Dermis microvascular lymphatic vessel endothelial cell (primary cell): ENCODE measurements at places on chromosomes 6 and 20. TPM values are rescaled to one million over a fixed set of nuclear protein-coding genes. Genes with fewer than 3 reads are reported as not detected.

KIF6 gene
- total RNA-seq: 0.13 and 0.38 TPM in 2 replicates

KIAA0408 gene
- not detected in 2 replicates for total RNA-seq

ZNF311 gene
- under 0.01 and 0.13 TPM in 2 replicates for total RNA-seq

TMEM200A gene
- under 0.01 TPM in 2 replicates for total RNA-seq

NMBR gene
- not detected in 2 replicates for total RNA-seq

DSP gene
- total RNA-seq: 42.4 and 88.0 TPM in 2 replicates

CEBPB gene
- 12.6 and 23.5 TPM in 2 replicates for total RNA-seq

MAS1 gene
- total RNA-seq: not detected in 2 replicates

KCNG1 gene
- total RNA-seq: 1.9 and 2.3 TPM in 2 replicates

MAK gene
- not detected in 2 replicates for total RNA-seq

SLC24A3 gene
- under 0.01 and 1.0 TPM in 2 replicates for total RNA-seq

BANF2 gene
- not detected in 2 replicates for total RNA-seq

- DNase-seq: peak; percentile 79
Observed at GRCh38 chr20:23340524-23340923, 10.1 kb upstream of the NXT1 start.

GRCh38 chr6:166969390-166970002, 13.1 kb upstream of the RNASET2 start:
- no peak for DNase-seq

DNA sequence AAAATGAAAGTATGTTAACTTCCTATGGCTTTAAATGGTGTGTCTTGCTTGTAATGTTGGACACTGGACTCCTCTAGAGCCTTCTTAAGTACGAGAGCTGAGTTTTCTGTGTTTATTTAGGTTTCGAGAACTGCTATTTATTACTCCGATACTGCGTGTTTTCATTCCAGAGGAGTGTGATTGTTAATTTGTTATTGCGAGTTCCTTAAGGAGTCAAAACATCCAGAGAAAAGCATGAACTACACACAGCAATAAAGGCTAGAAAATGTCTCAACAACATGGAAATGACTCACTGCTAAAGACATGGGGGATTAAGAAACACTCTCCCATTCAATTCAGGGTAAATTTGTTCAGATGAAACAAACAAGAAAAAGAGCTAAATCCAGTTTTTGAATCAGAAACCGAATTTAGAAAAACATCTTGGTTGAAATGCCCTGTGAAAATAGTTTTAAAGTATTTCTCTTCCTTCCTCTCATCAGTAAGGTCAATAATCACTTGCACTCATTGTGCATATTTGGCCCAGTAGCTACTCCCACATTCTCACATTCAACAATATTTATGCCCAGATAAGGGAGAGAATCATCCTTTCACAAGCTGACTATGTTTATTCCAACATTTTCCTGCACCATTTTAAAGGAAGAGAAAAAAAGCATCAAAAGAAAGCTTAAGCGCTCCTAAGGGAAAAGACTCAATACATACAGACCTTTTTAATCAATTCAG, 36.0 kb downstream of the ATXN1 start:
- peak; percentile 89 for DNase-seq

DNA sequence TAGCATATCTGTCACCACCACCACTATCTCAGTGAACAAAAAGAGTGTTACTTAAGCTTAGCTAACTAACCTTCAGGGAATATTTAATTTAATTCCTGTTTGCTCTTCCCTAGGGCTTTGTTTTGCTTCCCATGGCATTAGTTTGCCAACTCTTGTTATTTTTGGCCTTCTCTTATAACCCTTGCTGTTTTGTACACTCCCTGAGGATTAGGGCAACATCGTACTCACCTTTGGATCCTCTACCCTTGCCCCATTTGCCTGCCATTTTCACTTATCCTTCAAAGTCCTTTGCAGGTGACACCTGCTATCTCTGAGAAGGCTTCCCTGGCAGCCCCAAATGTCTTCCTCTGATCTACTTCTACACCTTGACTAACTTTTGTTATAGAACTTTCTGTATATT, 23.7 kb downstream of the ACOT13 start:
- no peak for DNase-seq

DNA sequence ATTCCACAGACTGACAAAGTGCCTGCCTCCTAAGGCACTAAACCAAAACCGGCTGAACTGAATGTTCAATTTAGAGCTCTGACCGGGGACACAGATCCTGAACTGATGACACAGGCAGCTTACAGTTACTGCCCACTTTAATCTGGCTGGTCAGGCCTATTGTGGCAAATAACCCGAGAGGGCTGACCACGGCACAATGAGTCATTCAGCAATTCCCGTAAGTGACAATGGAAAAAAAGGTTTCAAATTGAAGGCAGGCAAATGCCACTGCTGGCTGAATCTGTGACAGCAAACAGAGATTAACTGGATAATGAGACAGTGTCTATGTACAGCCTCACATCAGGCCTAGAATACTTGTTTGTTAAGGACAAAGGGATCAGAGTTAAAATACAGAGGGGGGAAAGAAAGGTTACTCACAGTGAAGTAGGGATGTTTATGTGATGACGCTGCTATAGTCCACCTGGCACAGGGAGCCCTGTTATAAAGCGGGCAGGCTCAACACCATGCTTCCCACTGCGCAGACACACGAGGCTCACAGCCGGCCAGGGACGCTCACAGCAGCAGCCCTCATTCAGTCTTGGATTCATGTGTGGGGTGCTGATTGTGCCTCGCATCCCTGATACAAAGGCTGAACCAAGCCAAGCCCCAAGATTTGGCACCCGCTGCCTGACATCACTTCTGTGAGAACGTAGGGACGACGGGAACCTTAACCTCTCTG, 54.4 kb downstream of the RTN4IP1 start:
- peak; percentile 87 for DNase-seq

DNA sequence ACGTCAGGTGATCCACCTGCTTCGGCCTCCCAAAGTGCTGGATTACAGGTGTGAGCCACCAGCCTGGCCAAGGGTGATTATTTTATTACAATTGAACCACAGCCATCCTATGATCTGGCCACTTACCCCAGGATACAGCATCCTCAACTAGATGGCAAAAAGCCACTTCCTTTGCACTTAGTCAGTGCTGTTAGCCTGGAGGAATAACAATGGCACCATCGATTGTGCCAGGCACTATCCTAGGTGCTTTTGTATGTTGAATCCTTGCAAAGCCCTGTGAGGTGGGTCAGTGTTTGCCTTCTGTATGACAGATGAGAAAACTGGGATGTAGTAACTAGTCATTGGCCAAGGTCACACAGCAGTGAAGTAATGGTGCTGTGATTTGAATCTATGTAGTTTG, 11.2 kb upstream of the TTPAL start:
- no peak for DNase-seq

DNA sequence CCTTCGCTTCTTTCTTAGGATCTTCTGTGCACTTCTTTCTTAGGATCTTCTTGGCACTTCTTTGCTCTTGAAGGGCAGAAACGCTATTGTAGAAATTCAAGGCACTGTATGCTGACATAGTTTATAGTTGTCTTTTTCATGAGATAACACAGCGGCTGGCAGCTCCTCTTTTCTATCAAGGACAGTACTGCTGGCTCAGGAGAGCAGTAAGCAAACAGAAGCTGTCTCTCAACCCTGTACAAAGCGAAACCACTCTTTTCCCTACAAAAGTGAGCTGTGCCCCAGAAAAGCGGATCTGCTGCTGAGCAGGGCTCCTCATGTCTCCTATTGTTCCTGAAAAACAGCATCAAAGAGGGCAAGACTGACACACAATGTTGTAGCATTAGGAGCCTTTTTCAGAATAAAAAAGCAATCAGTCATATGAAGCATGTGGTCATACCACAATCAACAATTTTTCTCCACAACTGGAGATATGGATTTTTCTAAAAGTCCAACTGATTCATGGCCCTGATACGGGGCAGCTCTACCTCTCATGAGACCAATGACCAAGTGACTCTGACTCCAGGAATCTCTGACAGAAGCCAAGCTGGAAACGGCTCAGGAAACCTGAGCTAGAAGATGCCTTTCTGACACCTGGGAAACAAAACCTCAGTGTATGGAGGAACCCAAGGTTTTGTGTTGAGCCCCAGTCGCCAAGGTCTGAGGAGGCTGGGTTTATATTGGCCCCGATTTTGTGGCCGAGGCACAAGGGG, 255.9 kb downstream of the ESR1 start:
- no peak for DNase-seq

GRCh38 chr20:37600486-37600885, 72.8 kb upstream of the BLCAP start:
- no peak for DNase-seq

DNA sequence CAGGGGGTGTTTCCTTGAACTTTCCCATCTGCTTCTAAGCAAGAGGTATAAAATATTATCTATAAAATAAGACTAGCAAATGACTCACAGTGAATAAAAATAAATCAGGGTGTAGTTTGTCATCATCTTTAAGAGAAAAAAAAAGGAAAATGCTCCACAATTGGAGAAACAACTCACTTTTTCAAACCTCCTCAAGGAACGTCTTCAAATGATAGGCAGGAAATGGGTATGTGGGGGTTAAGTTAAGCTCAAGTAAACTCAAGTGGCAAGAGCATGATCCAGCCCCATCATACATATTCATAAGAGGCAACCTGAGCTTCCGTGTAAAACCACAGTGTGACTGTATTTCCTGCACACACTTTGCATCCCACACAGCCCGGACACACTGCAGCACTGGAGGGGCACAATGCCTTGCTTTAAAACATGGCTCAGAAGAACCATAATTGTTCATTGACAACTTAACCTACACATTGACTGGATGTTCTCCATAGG, 58.5 kb upstream of the CEP85L start:
- DNase-seq: peak; percentile 57

- no peak for DNase-seq
Observed at GRCh38 chr6:13012977-13013680, 296.6 kb downstream of the PHACTR1 start.

DNA sequence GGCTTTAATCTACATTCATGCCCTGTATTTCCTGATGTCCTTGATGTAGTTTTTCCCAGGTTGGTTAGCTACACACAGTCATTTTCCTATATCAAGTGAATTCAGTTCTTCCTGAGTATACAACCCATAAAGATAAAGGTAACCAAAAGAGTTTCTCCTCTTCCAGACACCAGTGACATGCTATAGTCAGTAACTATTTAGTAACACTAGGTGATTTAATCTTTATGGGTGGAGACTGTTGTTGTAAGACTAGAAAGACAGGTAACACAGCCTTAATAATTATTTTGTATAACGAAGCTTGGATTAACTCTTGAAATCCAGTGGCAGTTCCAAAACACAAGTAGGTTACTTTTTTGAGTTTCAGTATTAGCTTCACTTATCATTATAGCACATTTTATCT, 17.6 kb downstream of the MCUR1 start:
- DNase-seq: no peak

DNA sequence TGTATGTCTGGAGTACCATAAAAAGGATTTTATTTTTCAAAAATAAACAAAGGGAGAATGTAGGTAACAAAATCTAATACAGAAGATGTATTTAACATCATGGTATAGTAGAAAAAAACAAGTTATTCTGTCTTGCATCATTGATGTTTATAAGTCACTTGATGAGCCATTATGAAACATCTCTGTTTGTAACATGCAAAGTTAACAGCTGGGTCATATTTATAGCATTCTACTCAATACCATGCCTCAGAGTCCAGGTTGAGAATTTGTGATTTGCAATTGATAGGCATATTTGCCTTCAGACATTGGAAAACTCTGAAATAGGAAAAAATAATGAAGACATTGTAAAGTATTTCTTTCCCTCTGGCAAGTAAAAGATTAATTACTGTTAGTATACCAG, 52.3 kb upstream of the IL20RA start:
- no peak for DNase-seq

DNA sequence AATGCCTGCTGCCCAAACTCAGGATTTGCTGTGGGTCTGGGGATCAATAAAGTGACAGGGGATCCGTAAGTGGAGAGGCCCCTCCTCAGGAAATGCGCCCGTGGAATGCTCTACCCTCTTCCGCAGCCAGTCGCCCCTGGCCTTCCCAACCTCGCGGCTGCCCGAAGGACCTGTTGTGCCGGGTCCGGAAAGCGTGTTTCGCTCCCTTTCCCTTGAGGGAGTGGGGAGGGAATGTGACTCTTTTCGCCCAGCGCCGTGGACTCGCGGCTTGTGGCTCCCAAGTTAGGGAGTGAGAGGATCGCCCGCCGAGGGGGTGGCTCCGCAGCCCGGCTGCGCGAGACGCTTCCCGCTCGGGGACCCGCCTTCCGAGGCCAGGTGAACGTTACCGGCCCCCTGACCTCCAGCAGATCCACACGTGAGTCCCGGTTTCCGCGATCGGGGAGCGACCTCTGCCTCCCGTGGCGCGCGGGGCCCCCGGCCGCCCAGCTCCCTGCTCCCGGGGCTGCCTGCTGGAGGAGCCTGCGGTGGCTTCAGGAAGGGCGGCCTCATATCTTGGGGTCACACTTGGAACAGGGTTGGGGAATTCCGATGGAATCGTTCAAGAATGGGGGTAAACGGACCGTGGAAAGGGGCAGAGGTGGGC, 666 bp downstream of the TPD52L1 start:
- peak; percentile 4 for DNase-seq

DNA sequence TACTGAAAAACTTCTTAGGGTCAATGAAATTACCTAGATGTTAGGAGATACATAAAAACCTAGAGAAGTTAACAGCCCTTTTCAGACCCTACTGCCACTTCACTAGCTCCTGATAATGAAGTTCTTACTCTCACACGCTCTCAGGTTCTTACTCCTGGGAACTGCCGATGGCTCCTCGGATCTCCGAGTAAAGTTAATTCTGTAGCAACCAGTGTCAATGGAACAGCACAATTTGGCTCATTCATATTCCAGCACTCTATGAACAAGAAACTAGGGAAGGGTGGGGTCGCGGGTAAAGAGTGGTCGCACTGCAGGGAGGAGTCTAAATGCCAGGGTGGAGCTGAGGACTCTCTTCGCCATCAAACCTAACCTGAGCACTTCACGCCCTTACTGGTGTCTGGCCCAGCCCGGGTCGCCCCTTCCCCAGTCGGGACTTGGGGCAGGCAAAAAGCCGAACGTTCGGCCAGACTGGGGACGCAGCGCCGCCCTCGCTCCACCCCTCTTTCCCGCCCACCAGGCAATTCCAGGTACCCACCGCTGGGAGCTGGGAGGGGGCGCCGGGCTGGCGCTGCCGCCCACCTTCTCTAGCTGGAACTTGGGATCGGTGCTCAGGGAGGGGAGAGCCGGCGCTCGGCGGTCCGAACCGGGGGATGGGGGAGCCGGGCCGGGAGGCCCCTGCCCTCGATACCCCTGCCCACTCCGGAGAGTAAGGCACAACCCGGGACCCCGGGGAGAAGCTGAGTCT, 744 bp downstream of the RAB23 start:
- peak; percentile 68 for DNase-seq

DNA sequence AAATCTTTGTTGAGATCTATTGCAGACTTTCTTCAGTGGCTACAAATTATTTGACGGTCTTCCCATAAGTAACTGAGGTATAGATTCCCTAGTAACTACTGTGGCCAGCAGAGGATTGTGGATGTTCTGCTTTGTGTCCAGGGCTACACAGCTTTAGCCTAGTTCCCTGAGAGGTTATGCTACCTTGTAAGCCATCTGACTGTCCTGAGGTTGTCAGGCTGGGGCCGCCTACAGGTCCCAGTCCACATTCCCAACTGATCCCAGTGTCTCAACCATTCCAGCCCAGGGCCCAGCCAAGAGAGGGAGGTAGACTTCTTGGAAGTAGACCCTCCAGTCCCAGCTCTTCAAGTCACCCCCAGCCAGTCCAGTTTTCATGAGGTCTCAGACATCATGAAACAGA, 57.7 kb downstream of the BANF2 start:
- DNase-seq: no peak
